Aorta (tissue), 5 donors: ENCODE measurements at places on chromosomes 5 and 9. TPM values are rescaled to one million over a fixed set of nuclear protein-coding genes. Genes with fewer than 3 reads are reported as not detected.

The SNAPC4 gene
- 6.8 TPM for total RNA-seq

The PCDHGB7 gene
- 12.7 TPM for total RNA-seq

The FST gene
- total RNA-seq = 16.8 TPM

The C9orf152 gene
- not detected for total RNA-seq

The TAF9 gene
- 28.6 TPM for total RNA-seq

DNA sequence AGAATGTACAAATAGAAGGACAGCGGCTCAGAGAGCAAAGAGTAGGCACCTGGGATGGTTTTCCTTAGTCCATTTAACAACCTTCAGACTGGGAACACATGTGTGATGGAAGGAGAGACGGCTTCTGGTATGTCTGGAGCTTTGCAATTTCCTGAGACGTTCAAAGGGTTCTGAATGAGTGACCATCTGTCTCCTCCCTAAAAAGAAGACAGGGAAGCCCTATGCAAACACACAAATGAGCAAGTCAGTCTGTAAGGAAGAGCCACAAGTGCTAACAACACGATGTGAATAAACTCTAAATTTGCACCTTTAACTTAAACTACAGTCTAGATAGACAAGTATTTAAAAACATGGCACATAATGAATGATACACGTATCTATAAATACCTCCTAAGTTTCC lies 391.0 kb downstream of the ICE1 start:
- H3K27me3 ChIP-seq = no peaks in the 10 kb centered on the region
- no peaks in the 10 kb centered on the region for H3K4me1 ChIP-seq
- H3K4me3 ChIP-seq = no peak overlapping the region
- no peak overlapping the region for H3K27ac ChIP-seq

DNA sequence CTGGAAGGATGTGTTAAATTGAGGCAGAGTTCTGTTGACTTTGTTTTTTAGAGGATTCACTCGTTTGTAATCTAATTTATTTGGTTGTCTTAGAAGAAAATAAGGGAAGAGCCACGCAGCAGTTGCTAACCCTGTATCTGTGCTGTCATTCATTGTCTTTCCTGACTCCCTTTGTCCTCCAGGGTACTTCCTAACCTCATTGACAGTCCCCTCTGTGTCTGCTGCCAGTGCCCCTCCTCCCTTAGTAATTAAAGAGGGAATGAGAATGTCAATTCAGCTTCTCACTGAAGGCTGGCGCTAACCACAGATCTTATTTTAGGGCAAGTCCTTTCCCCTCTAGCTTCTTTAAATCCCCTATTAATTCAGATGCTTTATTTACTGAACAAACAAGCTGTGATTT lies 84.0 kb downstream of the MAST4 start:
- no peak for DNase-seq
- H3K4me3 ChIP-seq = no peak overlapping the region

DNA sequence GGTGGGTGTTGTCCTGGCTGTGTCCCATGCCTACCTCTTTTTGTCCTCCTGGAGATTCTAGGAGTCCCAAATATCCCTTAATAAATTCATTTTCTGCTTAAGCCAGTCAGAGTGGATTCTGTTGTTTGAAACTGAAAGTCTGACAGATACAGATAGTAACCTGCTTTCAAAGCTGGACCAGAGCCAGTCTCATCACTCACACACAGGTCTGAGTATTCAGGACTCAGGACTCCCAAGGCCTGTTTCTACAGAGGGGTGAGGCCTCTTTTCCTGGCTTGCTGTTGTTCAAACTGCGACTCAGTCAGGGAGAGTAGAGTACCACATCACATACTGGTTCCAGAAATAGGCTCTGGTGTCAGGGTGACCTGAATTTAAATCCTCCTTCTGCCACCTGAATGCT lies 190.1 kb downstream of the PAX5 start:
- H3K4me3 ChIP-seq = no peak overlapping the region
- no peak overlapping the region for H3K27ac ChIP-seq
- no peaks in the 10 kb centered on the region for H3K4me1 ChIP-seq
- H3K27me3 ChIP-seq = no peaks in the 10 kb centered on the region

GRCh38 chr5:37888476-37888875 lies 48.6 kb upstream of the GDNF start:
- H3K36me3 ChIP-seq = no peaks in the 10 kb centered on the region
- H3K27me3 ChIP-seq = peaks cover 3% of the 10 kb centered on the region
- H3K4me3 ChIP-seq = no peak overlapping the region
- DNase-seq = no peak
- H3K4me1 ChIP-seq = no peaks in the 10 kb centered on the region

- no peak for DNase-seq
- H3K27me3 ChIP-seq = no peaks in the 10 kb centered on the region
- H3K4me3 ChIP-seq = no peak overlapping the region
- H3K36me3 ChIP-seq = no peaks in the 10 kb centered on the region
- no peak overlapping the region for H3K27ac ChIP-seq
Measured at GRCh38 chr5:74603376-74603775, 37.2 kb downstream of the ENC1 start.

- no peaks in the 10 kb centered on the region for H3K36me3 ChIP-seq
- no peak for DNase-seq
- no peaks in the 10 kb centered on the region for H3K27me3 ChIP-seq
- H3K4me3 ChIP-seq = no peak overlapping the region
- no peak overlapping the region for H3K27ac ChIP-seq
- peaks cover 6% of the 10 kb centered on the region for H3K4me1 ChIP-seq
Measured at GRCh38 chr9:83440641-83441040, 97.6 kb downstream of the FRMD3 start.

DNA sequence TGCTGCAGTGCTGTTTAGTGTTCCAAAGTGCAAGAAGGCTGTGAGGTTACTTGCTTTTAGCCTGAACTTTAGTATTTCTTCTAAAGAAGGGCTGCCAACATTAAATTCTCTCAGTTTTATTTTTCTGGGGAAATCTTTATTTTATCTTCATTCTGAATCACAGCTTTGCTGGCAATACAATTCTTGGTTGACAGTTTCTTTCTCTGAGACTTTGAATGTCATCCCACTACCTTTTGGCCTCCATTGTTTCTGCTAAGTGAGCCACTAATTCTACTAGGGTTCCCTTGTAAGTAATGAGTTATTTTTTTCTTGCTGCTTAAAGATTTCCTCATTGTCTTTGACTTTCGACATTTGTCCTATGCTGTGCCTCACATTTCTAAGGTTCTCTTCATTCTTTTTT lies 32.4 kb upstream of the SUSD1 start:
- no peak for DNase-seq
- no peaks in the 10 kb centered on the region for H3K4me1 ChIP-seq
- H3K36me3 ChIP-seq = peaks cover 5% of the 10 kb centered on the region
- no peaks in the 10 kb centered on the region for H3K27me3 ChIP-seq
- no peak overlapping the region for H3K27ac ChIP-seq

DNA sequence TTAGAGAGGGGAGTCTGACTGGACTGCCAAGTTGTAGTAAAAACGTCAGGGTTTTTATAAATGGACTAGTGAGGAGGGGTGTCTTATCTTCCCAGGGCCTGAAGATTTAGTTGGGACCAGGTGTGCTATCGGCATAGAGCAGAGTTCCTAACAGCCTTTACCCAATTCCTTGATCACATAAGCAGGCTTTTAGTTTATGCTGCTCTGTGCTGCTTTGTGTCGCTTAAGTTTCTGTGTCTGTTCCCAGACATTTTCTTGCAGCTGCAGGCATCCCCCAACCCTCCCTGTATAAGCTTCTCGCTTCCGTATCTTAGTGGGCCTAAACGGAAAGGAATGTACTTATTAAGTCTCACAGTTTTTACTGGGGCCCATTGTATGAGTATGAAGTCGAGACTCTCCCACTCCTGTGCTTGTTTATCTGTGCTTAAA lies 2.6 kb upstream of the SMC5 start:
- H3K27me3 ChIP-seq = no peaks in the 10 kb centered on the region
- H3K27ac ChIP-seq = peak overlapping the region; percentile 24
- DNase-seq = no peak
- no peaks in the 10 kb centered on the region for H3K36me3 ChIP-seq
- peak overlapping the region; percentile 46 for H3K4me3 ChIP-seq

DNA sequence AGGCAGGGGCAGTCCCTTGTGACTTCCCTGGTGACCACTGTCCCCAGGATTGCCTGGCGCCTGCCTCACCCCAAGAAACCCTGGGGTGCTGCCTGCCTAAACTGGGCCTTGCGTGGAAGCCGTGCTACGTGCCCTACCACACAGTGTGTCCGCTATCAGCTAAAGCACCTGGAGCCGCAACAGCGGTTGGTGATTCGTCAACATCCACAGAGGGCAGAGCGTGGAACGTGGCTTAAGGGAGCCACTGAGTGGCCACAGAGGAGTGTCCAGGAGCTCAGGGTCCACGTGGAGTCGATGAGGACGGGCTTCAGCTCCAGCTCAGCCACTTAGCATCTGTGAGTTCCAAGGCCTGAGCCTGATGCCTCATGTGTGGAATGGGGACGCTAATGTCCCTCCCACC lies 25.3 kb downstream of the LAMC3 start:
- H3K27ac ChIP-seq = no peak overlapping the region
- H3K27me3 ChIP-seq = no peaks in the 10 kb centered on the region
- no peak for DNase-seq
- no peak overlapping the region for H3K4me3 ChIP-seq
- H3K4me1 ChIP-seq = no peaks in the 10 kb centered on the region

- H3K27ac ChIP-seq = peak overlapping the region; percentile 19
- H3K4me1 ChIP-seq = no peaks in the 10 kb centered on the region
- no peak for DNase-seq
- H3K36me3 ChIP-seq = no peaks in the 10 kb centered on the region
- no peak overlapping the region for H3K4me3 ChIP-seq
Measured at GRCh38 chr9:136572003-136572827, 26.4 kb upstream of the NOTCH1 start.

GRCh38 chr5:153565822-153566221 lies 75.4 kb downstream of the GRIA1 start:
- DNase-seq = no peak
- H3K27ac ChIP-seq = no peak overlapping the region
- H3K36me3 ChIP-seq = no peaks in the 10 kb centered on the region
- no peaks in the 10 kb centered on the region for H3K27me3 ChIP-seq

DNA sequence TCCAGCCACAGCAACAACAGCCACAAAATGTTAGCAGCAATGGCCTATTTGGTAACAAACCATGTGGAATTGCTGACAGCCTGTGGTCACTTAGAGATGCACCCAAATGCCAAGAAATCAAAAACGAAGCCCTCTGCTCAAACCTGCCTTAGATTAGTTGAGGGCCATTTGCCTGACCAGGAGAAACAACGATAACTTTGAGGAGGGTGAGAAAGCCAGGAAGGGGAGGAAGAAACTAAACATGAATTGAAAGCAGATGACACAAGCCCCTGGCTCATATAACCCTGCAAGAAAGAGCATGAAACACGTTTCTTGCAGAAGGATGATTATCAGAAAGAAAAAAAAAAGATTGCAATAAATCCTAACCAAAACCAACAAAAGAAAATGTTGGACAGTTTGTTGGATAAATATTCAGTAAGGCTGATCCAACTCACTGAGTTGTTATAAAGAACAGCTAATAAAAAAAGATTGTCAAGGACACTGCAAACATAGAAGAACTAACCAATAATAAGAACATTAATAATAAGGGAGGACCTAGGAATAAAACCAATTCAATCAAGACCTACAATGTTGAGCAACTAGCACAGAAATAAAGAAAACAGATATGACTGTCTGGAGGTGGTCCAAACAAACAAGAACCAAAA lies 140.5 kb upstream of the SLC30A5 start:
- H3K4me3 ChIP-seq = no peak overlapping the region
- no peak for DNase-seq
- H3K27ac ChIP-seq = no peak overlapping the region
- no peaks in the 10 kb centered on the region for H3K36me3 ChIP-seq
- H3K27me3 ChIP-seq = no peaks in the 10 kb centered on the region

GRCh38 chr9:38081356-38082108 lies 12.5 kb upstream of the SHB start:
- no peak for DNase-seq
- peaks cover 2% of the 10 kb centered on the region for H3K4me1 ChIP-seq
- H3K36me3 ChIP-seq = no peaks in the 10 kb centered on the region
- H3K4me3 ChIP-seq = no peak overlapping the region

DNA sequence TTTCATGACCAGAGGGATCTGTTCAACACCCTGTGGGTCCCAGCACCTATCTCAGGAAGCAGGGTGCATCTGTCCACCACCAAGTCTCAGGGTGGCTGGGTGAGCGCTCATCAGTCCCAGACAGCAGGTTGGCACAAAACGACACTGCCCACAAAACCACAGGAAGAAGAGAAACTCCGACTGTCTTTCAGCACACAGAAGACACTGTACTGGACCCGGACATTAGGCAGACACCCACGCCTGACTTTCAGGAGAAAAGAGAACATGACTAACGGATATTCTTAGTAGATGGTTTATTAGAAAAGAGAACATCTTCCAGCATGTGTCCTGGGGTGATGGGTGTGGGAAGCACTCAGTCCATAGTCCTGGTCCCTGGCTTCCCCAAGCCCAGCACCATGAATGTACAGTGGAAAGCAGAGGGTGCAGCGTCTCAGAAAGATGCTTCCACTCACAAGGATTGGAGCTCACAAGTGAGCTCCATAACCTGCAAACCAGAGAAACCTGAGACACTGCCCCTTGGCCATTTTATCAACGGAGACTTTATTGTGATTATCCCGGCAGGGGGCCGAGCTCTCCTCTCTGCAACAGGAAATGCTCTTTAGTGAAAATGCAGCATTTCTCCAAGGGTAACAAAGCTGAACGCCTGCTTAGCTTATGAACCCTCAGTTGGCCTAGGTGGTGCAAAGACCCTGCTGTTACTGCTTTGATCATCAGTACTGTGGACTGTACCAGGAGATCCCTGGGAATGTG lies 35.8 kb upstream of the LCP2 start:
- H3K27me3 ChIP-seq = no peaks in the 10 kb centered on the region
- H3K4me1 ChIP-seq = no peaks in the 10 kb centered on the region
- no peak overlapping the region for H3K4me3 ChIP-seq
- DNase-seq = peak; percentile 51

GRCh38 chr9:87517732-87518131 lies 20.1 kb downstream of the DAPK1 start:
- no peak for DNase-seq
- no peaks in the 10 kb centered on the region for H3K27me3 ChIP-seq
- no peaks in the 10 kb centered on the region for H3K4me1 ChIP-seq
- H3K36me3 ChIP-seq = no peaks in the 10 kb centered on the region
- no peak overlapping the region for H3K27ac ChIP-seq

DNA sequence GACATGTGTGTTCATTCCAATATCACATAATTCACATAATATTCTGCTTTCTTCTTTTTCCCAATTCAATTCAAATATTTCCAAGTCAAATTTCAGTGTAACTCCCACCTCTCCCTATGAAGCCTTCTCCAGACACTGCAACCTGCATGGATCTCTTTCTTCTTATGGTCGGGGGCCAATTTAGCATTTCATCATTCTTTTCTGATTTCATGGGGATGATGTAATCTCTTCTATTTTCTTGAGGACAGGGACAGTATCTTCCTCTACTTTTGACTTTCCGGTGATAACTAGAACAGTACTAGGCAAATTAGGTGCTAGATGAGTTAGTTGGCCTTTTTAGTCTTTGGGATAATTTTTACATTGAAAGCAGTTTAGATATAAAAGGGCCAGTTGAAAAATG lies 92.7 kb downstream of the CARTPT start:
- no peak for DNase-seq
- H3K27me3 ChIP-seq = no peaks in the 10 kb centered on the region
- H3K27ac ChIP-seq = no peak overlapping the region
- H3K4me1 ChIP-seq = peaks cover 12% of the 10 kb centered on the region
- no peaks in the 10 kb centered on the region for H3K36me3 ChIP-seq

- no peak overlapping the region for H3K27ac ChIP-seq
- no peak overlapping the region for H3K4me3 ChIP-seq
- no peak for DNase-seq
- no peaks in the 10 kb centered on the region for H3K27me3 ChIP-seq
- peaks cover 3% of the 10 kb centered on the region for H3K4me1 ChIP-seq
Measured at GRCh38 chr9:121721770-121722169, 70.3 kb downstream of the DAB2IP start.
